ENCODE measurements at places on chromosomes 4 and X.

DNA sequence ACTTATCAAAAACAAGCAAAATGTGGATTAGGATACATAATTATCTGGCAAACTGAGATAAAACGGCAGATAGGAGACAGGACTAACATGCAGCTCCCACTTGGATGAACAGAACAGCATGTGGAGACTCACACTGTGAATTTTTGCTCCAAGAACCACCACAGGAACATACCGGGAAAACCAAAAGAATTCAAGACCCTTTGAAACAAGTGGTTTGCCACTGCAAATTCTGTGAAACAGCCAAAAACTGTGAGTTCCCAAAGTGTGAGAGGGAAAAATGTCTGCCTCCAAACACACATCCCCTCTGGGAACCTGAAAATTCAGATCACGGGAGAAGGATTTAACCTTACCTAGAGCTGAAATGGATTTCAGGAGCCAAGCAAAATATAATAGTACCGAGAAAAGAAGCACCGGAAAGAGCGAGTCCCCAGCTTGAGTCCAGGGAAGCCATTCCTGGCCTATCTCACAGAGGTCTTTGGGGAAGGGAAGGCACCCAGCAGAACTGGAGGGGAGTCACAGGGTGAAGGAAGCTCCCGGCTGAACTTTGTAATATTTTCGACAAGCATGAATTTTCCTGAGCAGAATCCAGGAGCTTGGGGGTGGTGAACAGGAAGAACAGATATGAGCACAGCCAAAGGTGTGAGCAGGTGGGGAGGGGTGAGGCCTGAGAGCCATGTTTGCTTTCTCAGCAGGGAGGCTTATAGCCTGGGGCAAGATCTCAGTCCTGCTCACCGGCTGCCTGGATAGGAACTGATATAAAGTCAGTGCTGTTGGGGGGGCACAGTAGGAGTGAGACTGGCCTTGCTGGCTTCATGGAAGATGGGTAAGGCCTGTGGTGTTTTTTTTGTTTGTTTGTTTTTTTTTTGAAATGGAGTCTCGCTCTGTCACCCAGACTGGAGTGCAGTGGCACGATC lies 23.9 kb downstream of the MANBA start:
- DNase-seq = no peak

DNA sequence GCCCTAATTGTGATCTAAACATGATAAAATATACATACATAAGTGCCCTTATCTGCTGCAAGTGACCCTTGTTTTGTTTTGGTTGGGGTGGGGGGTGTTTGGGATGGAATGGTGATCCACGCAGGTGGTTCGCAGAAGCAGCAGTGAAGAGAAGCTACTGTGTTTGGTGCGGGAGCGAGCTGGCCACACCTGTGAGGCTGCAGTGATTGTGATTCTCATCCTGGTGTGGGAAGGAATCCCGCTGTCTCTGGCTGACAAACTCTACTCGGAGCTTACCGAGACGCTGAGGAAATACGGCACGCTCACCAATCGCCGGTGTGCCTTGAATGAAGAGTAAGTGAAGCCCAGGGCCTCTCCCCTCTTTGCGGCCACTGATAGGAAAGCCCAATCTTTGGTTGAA lies 96.8 kb downstream of the TET2 start:
- DNase-seq = no peak

DNA sequence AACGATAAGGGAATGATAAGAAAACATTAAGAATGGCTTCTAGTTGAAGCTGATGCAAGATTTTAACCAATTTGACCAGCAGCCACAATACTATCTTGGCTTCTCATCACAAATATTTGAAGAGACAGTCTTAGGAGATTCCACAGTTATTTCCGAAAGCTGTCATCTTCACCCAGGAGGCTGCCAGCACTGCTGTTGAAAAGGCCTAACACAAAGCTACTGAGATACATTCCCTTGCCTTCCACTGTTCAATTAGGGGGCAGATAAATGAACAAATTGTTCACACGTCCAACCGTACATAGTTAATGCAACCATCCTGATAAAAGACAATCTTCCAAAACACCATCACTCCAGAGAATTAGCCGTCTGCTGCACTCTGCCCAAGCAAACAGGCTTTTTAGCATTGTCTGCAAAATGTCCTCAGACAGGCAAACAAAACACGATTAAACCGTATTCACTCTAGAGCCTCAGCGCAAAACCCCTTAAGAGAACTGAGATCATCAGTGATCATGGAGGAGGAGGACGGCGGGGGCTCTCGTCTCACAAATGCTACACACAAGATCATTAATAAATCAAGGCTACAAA lies 189.8 kb upstream of the PSAPL1 start:
- DNase-seq = no peak

DNA sequence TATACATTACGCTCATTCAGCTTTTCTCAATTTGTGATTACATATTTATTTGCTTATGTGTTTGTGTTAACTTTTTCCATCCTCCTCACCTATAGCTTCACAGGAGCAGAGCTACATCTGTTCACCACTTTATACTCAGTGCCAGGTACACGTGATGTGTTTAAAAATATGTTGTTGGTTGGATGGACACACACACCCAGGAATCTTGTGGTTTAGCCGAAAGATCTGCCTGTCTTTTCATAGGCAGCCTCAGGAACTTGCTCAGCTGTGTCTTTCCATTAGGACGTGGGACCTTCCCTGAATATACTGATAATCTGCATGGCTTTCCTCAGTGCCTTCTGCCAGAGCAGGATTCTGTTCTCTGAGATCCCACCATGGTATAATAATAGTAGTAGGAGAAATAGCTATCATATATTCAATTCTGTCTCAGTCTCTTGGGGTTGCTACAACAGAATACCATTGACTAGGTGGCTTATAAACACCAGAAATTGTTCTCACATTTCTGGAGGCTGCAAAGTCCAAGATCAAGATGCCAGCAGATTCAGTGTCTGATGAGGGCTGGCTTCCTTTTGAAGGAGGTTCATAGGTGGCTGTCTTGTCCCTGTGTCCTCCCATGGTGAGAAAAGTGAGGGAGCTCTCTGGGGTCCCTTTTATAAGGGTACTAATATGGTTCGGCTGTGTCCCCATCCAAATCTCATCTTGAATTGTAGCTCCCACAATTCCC lies 50.0 kb upstream of the SOD3 start:
- no peak for DNase-seq

DNA sequence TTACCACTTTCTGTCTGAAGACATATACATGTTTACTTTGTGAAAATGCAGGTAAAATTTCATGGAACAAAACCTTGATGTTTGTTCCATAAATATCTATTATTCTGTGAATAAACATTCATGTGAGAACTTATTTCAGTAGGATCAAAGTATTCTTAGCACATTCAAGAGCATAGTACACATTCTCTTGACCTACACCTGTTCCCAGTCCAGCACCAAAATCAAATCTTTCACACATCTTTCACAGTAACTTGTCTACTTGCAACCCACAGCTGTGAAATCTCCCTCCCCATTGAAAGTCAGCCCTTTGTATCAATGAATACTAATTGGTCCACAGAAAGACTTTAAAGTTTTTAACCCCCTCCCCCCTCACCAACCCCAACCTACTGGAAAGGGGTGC lies 283.2 kb downstream of the GPC3 start:
- no peak for DNase-seq

GRCh38 chrX:150704030-150704613 lies 10.9 kb downstream of the MTMR1 start:
- DNase-seq = no peak

- DNase-seq = no peak
Measured at GRCh38 chr4:73477176-73477575, 4.4 kb upstream of the AFM start.

GRCh38 chrX:141341341-141341740 lies 99.0 kb upstream of the SPANXC start:
- no peak for DNase-seq

Data from stimulated activated CD8-positive, alpha-beta memory T cell treated with anti-CD3 and anti-CD28 coated beads, Interleukin-7, amount 100 ng/mL, for 1 hour (primary cell).